Stomach (tissue), 19 donors: ENCODE measurements at places on chromosomes 1 and 21. TPM values are rescaled to one million over a fixed set of nuclear protein-coding genes. Genes with fewer than 3 reads are reported as not detected.
A peak's percentile ranks its signal among the peaks of the same experiment; 100 is the strongest.

GRCh38 chr1:81030441-81030840 lies 770.3 kb upstream of the ADGRL2 start:
- no peak for DNase-seq

GRCh38 chr1:54996359-54996868 lies 2.3 kb upstream of the BSND start:
- DNase-seq: peak; percentile 89

The SFN gene
- 17.4 TPM for total RNA-seq

DNA sequence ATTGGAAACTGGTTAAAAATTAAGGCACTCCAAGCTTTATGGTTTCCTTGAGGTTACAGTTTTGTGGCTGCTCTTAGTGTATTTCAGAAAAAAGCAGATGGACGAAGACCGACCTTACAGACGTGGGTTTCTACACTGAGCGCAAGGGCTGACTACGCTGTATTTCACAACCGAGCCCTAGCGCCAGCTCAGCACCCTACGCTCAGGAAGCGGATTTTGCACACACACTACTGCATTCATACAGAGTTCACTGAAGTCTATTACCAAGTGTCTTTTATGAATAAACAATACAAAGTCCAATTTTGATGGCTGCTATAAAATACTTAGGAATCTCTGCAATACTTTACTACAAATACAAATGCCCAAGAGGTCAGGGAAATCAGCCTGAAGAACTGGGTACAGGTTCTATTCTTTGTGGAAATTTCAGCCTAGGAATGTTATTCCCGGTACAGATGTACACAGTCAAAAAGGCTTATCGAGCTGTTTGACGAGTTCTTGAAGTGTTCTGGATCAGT lies 23.8 kb downstream of the PTTG1IP start:
- no peak for DNase-seq

The TFAP2E gene
- 7.0 TPM for total RNA-seq

GRCh38 chr1:103111926-103112325 lies 3.6 kb upstream of the COL11A1 start:
- DNase-seq: no peak

The KRTAP19-1 gene
- total RNA-seq: not detected
